Naive thymus-derived CD4-positive, alpha-beta T cell (primary cell): ENCODE measurements at places on chromosomes 12 and 14. TPM values are rescaled to one million over a fixed set of nuclear protein-coding genes. Genes with fewer than 3 reads are reported as not detected.

The SLC2A14 gene
- polyA plus RNA-seq: not detected

The TAS2R19 gene
- 0.24 TPM for polyA plus RNA-seq

The ATP2B1 gene
- polyA plus RNA-seq: 25.0 TPM

The A2ML1 gene
- polyA plus RNA-seq: not detected

The TNS2 gene
- 0.30 TPM for polyA plus RNA-seq

The SERPINA12 gene
- not detected for polyA plus RNA-seq

The NKX2-1 gene
- not detected for polyA plus RNA-seq

The NINJ2 gene
- 8.8 TPM for polyA plus RNA-seq

The PITPNM2 gene
- 9.2 TPM for polyA plus RNA-seq

The LMO3 gene
- not detected for polyA plus RNA-seq

The PROX2 gene
- polyA plus RNA-seq: 0.06 TPM

The DIO2 gene
- not detected for polyA plus RNA-seq

The PYM1 gene
- 70.7 TPM for polyA plus RNA-seq
